HepG2 (cell line): ENCODE measurements at places on chromosomes 1 and 21.

GRCh38 chr1:180917306-180918065 is 4.8 kb downstream of the KIAA1614 start:
- no peak overlapping the region for H3K27ac ChIP-seq
- peaks cover 21% of the 10 kb centered on the region for H3K4me1 ChIP-seq
- DNase-seq, result no peak
- H3K36me3 ChIP-seq, result no peaks in the 10 kb centered on the region
- peaks cover 5% of the 10 kb centered on the region for H3K27me3 ChIP-seq

- H3K4me3 ChIP-seq, result no peak overlapping the region
- DNase-seq, result no peak
- H3K27me3 ChIP-seq, result peaks cover 10% of the 10 kb centered on the region; the same call in 1 of the 3 replicates
- no peaks in the 10 kb centered on the region for H3K36me3 ChIP-seq
- H3K4me1 ChIP-seq, result no peaks in the 10 kb centered on the region
- H3K27ac ChIP-seq, result no peak overlapping the region
Measured at GRCh38 chr1:41765152-41765551, 153.6 kb downstream of the HIVEP3 start.

DNA sequence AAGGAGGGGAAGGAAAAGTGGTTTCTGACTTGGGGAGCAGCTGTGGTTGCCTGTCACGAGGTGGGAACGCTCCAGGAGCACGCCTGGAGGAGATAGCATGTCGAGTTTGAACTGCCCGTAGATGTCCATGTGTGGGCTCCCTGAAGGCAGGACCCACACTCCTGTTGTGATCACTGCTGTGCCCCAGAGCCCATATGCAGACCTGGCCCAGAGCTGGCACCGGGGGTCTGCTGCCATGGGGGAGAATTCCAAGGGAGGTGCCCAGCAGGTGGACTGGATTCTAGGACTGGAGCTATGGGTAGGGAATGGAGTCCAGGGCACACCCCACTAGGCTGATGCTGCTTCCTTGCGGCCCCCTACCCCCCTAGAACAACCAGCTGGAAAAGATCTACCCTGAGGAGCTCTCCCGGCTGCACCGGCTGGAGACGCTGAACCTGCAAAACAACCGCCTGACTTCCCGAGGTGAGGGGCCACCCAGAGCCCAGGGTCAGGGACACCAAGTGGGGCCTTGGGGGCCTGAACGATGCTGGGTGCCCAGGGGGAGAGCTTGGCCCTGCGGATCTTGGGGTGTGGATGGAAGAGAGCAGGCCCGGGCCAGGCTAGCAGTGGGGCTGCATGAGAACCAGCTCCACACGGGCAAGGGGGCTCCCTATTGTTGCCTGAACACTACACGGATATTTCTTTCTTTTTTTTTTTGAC is 9.3 kb downstream of the PODN start:
- H3K27ac ChIP-seq, result no peak overlapping the region
- peaks cover 52% of the 10 kb centered on the region for H3K27me3 ChIP-seq
- no peaks in the 10 kb centered on the region for H3K36me3 ChIP-seq
- H3K4me1 ChIP-seq, result peaks cover 27% of the 10 kb centered on the region

DNA sequence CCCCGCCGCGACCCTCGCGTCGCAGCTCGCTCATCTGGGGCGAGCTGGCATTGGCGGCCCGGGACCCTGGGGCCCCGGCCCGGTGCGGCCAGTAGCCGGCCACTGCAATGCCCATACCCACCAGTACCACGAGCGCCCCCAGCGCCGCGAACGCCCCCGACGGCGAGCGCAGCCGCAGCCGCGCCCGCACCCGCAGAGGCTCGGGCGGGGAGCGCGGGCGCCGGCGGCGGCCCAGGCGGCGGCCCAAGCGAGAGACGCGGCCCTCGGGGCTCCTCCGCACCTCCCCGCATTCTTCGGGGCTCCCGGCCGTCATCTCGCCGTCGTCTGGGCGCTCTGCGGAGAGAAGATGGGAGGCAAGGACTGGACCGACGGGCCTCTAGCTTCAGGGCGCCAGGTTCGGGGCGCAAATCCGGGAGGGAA is 2.2 kb downstream of the TMEM200B start:
- no peak overlapping the region for H3K27ac ChIP-seq
- no peak for DNase-seq
- peaks cover 5% of the 10 kb centered on the region; the same call in 1 of the 3 replicates for H3K27me3 ChIP-seq
- peaks cover 8% of the 10 kb centered on the region; the same call in 2 of the 3 replicates for H3K36me3 ChIP-seq

DNA sequence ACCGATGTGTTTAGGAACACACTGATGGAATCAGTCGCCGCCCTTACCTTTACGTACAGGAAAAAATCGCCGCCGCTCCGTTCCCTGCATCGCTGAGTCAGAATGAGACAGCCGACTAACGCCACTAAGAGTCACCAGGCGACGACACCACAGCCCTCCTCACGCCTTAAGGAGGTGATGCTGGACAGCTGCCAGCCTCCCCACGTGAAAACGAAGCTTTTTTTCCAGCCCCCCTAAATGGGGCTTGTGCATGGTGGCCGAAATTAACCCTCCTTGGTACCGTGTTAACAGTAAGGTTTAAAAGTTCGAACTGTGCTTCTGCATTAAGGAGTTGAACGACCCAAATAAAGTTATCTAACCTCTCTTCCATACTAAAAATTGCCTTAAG is 511 bp downstream of the DNTTIP2 start:
- peaks cover 39% of the 10 kb centered on the region for H3K36me3 ChIP-seq
- H3K4me3 ChIP-seq, result peak overlapping the region; percentile 84
- DNase-seq, result peak; percentile 9
- peaks cover 31% of the 10 kb centered on the region for H3K4me1 ChIP-seq
- peak overlapping the region; percentile 92 for H3K27ac ChIP-seq
- H3K27me3 ChIP-seq, result no peaks in the 10 kb centered on the region; the same call in 2 of the 3 replicates

DNA sequence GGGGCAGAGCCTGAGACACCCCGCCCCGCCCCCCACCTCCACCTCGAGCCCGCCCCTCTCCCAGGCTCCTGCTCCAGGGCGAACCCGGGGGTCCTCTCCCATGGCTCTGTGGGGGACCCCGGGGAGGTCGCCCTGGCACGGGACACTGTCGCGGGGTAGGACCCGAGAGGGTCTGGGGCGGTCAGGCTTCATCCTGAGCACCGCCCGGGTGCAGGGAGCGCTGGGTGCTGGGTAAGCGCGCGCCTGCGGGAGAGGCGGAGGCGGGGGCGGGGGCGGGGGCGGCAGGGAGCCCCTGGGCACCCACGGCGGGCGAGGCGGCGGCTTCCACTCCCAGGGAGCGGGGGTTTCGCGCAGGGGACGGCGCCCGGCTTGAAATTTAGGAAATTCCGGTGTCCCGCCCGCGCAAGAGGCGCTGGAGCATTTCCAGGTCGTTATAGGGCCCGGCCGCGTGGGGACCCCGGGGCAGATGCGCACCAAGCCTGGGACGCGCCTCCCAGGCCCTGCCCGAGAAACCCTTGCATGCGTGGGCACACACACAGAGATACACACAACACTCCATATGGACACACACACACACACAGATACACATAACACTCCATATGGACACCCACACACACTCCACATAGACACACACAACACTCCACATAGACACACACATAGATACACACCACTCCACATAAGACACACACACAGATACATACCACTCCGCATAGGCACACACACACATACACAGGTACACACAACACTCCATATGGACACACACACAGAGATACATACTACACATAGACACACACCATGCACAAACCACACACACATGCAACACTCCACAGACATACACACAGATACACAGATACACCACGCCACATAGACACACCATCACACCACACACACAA is 48.7 kb upstream of the SLC19A1 start:
- H3K36me3 ChIP-seq, result no peaks in the 10 kb centered on the region
- peaks cover 2% of the 10 kb centered on the region; the same call in 1 of the 3 replicates for H3K27me3 ChIP-seq
- no peak overlapping the region for H3K27ac ChIP-seq
- DNase-seq, result no peak
- H3K4me1 ChIP-seq, result no peaks in the 10 kb centered on the region

DNA sequence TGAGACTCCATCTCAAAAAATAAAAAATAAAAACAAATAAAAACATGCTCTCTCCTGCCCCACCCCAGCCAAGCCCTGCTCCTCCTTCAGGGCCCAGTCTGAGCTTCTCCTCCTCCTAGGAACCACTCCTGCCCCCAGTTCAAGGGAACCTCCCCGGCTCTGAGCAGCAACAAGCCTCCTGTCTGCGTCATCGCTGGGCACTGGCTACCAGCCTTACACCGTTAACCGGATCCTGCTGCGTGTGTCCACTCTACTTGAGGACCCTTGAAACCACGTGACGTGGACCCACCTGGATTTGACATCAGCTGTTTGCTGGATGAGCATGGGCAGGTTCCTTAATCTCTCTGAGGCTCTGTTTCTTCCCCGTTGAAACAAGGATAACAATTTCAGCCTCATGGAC is 1.6 kb upstream of the TAS1R2 start:
- no peaks in the 10 kb centered on the region for H3K36me3 ChIP-seq
- H3K27ac ChIP-seq, result no peak overlapping the region
- H3K27me3 ChIP-seq, result peaks cover 4% of the 10 kb centered on the region
- peaks cover 2% of the 10 kb centered on the region; the same call in 1 of the 2 replicates for H3K4me1 ChIP-seq

DNA sequence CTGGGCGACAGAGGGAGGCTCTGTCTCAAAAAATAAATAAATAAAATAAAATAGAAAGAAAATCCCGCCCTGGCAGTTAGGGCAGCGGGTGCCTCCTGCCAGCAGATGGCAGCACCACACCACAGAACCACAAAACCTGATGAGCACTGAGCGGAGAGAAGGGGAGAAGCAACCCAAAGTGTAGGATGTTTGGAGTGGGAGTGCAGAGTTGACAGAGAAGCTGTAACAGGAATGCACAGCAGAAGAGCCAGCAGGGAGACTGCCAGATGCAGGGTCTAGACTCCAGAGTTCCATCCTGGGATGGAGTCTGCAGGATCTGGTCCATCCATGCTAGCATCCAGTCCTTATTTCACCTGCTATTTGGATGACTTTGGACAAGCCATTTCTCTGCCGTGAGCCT is 29.7 kb upstream of the KIRREL1 start:
- no peak overlapping the region for H3K27ac ChIP-seq
- H3K36me3 ChIP-seq, result no peaks in the 10 kb centered on the region
- peaks cover 16% of the 10 kb centered on the region for H3K4me1 ChIP-seq

DNA sequence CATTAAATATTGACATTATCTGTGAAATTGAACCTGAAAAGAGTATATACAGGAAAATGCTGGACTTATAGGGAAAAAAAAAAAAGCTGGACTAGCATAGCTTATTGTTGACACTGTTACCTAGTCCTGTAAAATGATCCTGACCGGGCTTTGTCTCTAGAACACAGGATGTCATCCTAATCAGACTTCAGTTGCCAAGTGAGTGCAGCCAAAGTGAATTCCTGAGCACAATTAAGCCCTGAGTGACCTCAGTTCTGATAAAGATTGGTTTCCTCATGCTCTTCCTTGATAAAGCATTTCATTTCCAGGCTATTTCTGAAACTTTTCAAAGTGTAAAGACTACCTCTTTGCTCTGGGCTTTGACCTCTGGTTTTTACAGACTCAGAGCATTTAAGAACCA is 19.8 kb downstream of the SELP start:
- peaks cover 3% of the 10 kb centered on the region for H3K4me1 ChIP-seq
- H3K27me3 ChIP-seq, result peaks cover 19% of the 10 kb centered on the region; the same call in 2 of the 3 replicates
- no peaks in the 10 kb centered on the region for H3K36me3 ChIP-seq
- H3K27ac ChIP-seq, result no peak overlapping the region

DNA sequence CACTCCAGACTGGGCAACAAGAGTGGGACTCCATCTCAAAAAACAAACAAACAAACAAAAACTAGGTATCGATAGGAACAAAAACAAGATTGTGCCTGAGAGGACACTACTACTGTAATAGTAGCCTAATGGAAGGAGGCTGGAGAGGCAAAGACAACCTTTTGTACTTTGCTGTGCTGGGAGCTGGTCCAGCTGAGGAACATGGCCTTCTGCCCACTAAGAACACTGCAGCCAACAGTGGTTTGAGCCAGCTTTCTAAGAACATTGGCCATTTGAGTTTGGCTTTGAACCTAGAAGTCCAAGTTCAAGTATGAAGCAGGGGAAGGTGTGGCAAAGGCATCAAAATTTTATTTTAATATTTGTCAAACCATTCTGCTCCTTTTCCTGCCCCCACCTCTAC is 22.7 kb upstream of the RGS8 start:
- no peaks in the 10 kb centered on the region for H3K36me3 ChIP-seq
- H3K4me3 ChIP-seq, result no peak overlapping the region
- H3K4me1 ChIP-seq, result no peaks in the 10 kb centered on the region
- H3K27ac ChIP-seq, result no peak overlapping the region
- DNase-seq, result no peak
- no peaks in the 10 kb centered on the region for H3K27me3 ChIP-seq

- 0 out of 3 replicates have a peak, but pooled peaks cover 3% of the 10 kb centered on the region for H3K36me3 ChIP-seq
- H3K27ac ChIP-seq, result no peak overlapping the region
- H3K4me3 ChIP-seq, result no peak overlapping the region
- H3K4me1 ChIP-seq, result no peaks in the 10 kb centered on the region
- no peak for DNase-seq
Measured at GRCh38 chr1:98675282-98675681, 13.8 kb downstream of the SNX7 start.

DNA sequence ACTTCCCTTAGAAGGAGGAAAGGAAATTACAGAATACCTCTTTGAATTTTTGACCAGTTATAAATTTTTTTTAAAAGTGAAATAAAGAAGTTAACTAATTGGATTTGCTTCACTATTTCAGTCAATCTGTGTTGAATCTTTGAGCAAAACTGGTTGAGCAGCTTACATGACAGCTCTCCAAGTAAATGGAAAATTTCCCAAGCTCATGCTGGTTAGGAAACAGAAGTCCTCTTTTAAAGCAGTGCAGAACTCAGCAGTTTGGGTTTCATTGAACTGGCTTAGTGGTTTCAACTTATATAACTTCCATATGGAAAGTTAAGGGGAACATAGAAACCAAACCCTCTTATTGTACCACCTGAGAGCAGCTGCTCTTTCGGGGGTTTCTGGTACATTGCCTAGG is 250.5 kb downstream of the PDE4B start:
- no peak overlapping the region for H3K27ac ChIP-seq
- H3K4me3 ChIP-seq, result no peak overlapping the region
- no peaks in the 10 kb centered on the region for H3K27me3 ChIP-seq
- DNase-seq, result no peak
- H3K36me3 ChIP-seq, result no peaks in the 10 kb centered on the region

DNA sequence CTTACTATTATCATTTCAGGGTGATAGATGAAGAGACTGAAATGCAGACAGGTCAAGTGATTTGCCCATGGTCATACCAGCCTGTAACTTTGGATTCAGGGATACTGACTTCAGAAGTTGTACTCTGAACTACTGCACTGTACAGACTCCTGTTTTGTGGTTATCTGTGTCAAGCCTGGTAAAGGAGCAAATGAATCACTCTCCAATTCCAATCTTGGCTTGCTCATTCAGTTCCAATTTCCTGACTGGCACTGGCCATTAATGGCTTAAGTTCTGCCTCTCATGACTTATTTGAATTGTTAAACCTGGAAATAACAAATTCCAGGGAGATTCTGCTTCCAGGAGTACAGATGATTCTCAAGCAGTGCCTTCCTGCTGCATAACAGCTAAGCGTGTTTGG is 45.4 kb upstream of the PLD5 start:
- no peaks in the 10 kb centered on the region for H3K27me3 ChIP-seq
- DNase-seq, result no peak
- H3K4me1 ChIP-seq, result no peaks in the 10 kb centered on the region
- H3K4me3 ChIP-seq, result no peak overlapping the region
- H3K36me3 ChIP-seq, result no peaks in the 10 kb centered on the region
